ENCODE measurements at places on chromosomes 3 and 15. TPM values are rescaled to one million over a fixed set of nuclear protein-coding genes. Genes with fewer than 3 reads are reported as not detected.

DNA sequence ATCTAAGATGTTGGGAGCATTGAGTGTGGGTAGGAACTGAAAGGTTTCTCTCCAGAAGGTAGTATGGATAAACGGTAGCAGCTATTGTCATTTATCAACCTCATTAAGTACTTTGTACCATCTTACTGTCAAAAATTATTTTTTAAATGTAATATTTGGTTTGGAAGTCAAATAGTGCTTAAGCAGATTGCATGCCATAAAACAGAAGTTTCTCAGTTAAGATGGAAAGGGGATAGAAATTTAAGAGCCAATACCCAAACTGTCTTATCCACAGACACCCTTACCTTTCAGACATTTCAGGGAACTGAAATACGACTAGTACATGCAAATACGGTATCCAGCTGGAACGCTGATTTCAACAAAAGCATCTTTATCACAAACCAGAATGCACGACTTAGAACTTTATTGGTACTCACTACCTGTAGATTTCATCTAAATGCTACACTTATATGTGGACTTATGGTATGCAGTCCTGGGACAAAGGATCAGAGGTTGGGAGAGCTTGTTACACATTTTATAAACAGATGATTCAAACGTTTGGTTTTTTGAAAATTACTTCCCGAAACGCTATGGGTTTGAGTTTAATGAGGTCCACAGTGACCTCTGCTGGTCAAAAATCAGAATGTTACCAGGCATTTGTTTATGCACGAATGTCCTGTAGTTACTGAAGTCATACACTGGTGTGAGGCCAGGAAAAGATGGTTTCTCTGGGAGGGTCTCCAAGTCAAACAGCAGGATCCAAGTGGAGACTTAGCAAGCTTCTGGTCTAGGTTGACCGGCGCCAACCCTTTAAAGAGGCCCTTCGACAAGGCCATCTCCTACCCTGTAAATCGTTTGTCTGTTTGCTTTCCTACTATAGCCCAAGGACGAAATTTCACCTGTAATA lies 45.7 kb upstream of the DUT start:
- DNase-seq = peak; percentile 25

DNA sequence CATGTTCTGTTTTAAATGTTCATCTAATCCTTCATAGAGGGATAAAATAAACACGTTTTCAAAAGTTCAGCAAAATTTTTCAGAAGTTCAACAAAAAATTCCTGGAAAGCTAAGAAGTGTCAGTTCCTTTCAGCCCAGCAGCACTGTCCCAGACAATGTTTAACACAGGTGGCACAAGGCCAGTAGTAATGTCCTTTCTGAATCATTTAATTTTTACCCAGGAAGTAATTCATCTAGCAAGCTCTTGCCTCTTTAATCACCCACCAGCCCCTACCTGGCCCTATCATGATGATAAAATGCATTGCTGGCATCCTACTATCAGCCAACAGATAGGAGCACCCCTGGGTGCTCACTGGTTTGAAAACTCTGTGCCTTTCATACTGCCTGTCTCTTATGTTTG lies 627.1 kb upstream of the ADAMTS9 start:
- no peak for DNase-seq

DNA sequence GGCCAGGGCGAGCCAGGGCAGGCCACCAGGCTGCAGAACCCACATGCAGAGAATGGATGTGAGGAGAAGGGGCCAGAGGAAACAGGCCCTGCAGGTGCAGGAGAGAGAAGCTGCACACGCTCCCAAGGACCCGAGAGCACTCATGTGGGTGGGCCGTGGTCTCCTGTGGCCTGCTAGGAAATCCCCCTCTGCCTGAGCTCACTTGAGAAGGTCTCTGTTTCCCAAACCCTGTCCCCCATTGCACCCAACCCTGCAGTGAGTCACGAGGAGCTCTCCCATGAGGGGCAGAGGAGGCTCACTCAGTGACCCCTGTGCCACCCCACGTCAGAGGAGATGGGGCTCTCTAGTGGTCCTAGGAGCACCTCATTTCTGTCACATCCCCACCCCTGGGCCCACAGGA lies 111.1 kb downstream of the KLF13 start:
- DNase-seq = no peak

DNA sequence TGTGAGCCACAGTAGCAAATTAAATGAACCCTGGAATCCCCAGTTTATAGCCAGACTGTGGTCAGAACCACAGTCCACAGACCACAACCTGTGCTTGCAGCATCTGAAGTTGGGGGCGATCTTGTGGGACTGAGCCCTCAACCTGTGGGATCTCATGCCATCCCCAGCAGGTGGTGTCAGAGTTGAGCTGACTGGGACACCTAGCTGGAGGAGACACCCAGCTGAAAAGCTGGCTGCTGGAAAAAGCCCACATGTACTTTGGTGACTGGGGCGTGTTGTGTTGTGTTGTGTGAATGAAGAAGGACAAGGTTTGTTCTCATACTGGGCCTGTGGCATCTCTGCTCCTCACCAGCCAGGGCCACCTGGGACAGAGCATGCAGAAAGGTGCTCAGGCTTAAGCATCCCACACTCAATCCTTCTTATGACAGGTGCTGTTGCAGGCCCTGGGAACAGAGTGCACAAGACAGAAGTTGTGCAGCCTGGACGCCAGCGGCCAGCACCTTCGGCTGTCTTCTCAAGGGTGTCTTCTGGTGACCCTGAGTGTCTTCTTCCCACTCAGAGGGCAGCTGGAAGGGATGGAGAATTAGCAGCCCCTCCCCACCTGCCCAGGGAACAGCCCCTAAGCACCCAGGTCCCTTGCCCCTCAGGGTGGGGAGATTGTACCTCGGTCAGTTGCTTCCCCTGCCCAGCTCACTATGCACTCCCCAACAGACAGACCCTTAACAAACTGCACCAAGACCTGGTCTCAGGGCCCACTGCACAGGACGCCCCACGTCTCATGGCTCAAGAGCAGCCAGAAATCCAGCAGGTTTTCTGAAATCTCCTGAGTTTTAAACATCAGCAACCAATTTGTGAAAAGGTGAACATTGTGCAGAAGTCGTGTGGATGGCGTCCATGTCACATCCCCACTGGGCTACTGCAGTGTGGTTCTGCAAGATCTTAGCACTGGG lies 2.2 kb upstream of the UROC1 start:
- no peak for DNase-seq

GRCh38 chr3:97970956-97971620 lies 1.1 kb downstream of the RIOX2 start:
- no peak for DNase-seq

DNA sequence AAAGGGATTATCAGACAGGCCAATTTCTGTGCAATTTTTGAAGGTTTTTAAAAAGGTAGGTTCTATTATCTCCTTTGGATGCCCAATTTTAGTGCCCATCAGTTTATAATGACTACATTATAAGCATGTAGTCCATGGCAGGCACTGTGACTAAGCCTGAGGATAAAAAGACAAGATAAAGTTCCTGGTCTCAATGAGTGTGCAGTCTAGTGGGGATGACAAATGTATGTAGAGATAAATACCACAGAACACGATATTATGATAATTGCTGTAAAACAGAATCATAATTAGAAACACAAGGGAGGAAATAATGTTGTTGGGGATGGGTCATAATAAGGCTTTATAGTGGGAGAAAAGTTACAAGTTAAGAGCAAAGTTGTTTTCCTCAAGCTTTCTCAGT lies 163.1 kb downstream of the ZNF385D start:
- DNase-seq = no peak

- no peak for DNase-seq
Observed at GRCh38 chr15:79930516-79930915, 33.7 kb upstream of the MTHFS start.

DNA sequence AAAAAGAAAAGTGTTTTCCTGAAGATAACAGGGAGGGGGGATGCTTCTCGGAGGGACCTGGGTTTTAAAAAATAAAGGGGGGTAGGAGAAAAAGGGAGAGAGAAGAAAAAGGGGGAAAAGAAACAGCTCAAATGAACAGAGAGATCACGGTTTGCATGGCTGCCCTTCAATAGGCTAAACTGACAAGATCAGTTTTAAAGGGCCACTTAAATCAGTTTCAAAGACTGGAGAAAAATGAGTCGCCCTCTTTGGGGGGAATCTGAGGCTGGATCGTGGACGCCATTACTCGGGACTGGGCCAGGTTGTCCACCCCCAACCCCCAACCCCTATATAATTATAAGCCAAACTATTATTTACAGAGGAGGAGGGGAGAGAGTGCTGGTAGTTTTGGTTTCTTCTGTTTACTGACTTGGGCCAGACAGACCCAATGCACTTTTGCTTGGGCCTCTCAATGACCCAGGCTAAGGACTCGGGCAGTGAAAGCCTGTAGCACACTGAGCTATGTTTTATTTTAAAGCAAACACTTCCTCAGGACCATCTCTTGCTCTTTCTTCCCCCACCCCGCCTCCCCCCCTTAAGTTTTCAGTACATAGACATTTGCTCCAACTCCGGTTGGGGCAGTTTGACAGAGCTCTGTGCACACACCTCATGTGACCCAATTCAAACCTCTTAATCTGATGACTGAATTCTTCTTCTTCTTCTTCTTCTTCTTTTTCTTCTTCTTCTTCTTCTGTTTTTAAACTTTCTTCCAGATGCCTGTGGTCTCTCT lies 6.3 kb downstream of the NR2F2 start:
- no peak for DNase-seq

GRCh38 chr3:195855471-195856409 lies 44.0 kb upstream of the MUC4 start:
- no peak for DNase-seq

DNA sequence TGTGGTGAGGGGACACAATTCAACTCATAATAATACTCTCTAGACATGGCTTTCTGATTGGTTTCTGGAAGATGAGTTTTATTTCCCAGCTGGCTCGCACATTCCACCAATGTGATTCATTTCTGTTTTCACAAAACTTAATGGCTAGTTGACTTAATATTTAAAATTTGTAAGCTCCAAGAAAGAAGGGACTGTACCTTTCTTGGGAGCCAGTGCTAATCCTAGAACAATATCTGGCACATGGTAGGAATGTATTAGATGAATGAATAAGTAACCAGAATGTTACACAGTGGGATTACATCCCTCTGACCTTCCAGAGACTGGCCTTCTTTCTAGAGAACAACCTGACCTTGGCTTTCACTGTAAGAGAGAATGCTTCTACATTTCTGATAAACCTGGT lies 262.8 kb downstream of the RORA start:
- no peak for DNase-seq

GRCh38 chr3:188060840-188061544 lies 93.0 kb upstream of the LPP start:
- no peak for DNase-seq

GRCh38 chr3:107227091-107227490 lies 150.1 kb upstream of the CCDC54 start:
- DNase-seq = no peak

GRCh38 chr15:76070921-76071635 lies 11.3 kb downstream of the TMEM266 start:
- no peak for DNase-seq

- DNase-seq = no peak
Observed at GRCh38 chr3:173826416-173826815, 428.9 kb downstream of the NLGN1 start.

GRCh38 chr3:123757281-123757940 lies 126.7 kb downstream of the MYLK start:
- no peak for DNase-seq

DNA sequence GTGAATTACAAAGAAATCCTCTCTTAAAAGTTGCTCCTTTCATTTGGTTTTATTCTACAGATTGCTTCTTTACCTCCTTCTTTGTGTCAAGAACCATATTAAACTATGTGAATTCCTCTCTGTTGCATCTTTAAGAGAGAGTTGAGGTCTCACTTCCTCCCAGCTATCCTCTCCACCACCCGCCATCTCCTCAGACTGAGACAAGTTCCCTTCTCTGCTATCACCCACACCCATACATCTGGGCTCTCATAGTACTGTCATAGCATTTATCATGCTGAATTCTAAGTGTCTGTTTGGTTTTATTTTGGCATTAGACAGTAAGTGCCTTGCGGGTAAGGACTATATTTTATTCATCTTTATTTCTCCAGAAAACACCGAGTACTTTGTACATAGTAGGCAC lies 54.2 kb downstream of the B3GALNT1 start:
- no peak for DNase-seq

DNA sequence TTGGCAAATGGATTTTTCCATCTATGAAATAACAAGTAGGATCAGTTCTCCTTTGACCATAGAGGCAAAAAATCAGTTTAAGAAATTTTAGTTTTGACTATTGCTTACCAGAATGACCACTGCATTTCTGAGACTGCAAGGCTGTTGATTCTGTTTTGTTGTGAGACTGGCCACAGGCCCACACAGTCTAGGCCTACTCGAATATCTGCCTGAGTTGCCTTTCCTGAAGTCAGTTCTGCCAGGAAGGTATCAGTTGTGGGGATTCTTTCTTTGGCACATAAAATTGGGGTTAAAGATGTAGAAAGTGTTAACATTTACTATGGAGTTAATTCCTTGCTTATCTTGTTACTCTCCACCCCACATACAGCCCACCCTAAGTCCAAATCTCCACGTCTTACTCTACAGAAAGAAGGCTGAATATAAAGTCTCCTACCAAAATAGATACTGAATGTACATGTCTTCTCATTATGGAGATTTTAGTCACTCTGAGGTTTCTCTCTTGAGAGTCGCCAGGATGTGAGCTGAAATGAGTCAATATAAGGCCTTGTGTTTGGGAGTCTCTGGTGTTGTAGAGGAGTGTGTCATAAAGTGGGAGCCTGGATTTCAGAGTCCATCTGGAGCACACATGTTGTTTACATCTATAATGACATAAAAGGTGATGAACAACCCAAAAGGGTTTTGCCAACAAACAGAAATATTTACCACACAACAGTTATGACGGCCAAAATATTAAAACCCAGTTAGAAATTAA lies 45.0 kb upstream of the WWTR1 start:
- DNase-seq = no peak

DNA sequence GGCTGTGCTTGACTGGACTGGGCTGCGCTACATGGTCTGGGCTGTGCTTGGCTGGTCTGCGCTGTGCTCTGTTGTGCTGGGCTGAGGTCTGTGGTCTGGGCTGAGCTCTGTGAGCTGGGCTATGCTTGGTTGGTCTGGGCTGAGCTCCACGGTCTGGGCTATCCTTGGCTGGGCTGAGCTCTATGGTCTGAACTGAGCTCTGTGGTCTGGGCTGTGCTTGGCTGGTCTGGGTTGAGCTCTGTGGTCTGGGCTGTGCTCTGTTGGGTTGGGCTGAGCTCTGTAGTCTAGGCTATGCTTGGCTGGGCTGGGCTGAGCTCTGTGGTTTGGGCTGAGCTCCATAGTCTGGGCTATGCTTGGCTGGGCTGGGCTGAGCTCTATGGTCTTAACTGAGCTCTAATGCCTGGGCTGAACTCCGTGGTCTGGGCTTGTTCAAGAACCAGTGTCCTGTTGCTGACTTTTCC lies 92.0 kb downstream of the PLXNA1 start:
- DNase-seq = peak; percentile 52

GRCh38 chr3:125313060-125313635 lies 62.0 kb downstream of the ZNF148 start:
- peak; percentile 62 for DNase-seq

The KY gene
- total RNA-seq = under 0.01 TPM

The OIP5 gene
- total RNA-seq = 21.8 TPM

The IP6K2 gene
- total RNA-seq = 87.9 TPM

The NR1I2 gene
- total RNA-seq = 0.69 TPM

The CCR8 gene
- not detected for total RNA-seq

The NANOGP8 gene
- total RNA-seq = not detected
